ENCODE measurements at places on chromosomes 1 and 21.

GRCh38 chr1:228445843-228446650 is 29.4 kb upstream of the TRIM17 start:
- DNase-seq: peak; percentile 52

- no peak for DNase-seq
Measured at GRCh38 chr1:205270764-205271163, 43.0 kb downstream of the TMCC2 start.

DNA sequence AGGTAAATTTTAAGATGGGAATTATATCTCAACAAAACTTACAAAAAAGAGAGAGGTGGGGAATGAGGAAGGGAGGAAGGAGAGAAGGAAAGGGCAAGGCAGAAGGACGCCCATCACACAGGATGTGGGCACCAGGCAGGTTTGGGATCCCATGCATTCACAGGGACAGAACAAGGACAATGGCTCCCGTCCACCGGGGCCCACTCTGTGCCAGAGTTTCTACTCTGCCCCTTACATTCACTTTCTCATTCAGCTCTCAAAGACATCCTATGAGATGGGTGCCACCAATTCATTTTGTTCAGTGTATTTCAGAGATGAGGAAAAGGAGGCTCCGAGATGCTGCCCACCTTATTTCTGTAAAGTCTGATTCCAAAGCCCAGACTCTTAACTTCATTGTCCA is 7.4 kb downstream of the CLEC20A start:
- DNase-seq: no peak

- no peak for DNase-seq
Measured at GRCh38 chr21:18460979-18461378, 57.4 kb upstream of the TMPRSS15 start.

DNA sequence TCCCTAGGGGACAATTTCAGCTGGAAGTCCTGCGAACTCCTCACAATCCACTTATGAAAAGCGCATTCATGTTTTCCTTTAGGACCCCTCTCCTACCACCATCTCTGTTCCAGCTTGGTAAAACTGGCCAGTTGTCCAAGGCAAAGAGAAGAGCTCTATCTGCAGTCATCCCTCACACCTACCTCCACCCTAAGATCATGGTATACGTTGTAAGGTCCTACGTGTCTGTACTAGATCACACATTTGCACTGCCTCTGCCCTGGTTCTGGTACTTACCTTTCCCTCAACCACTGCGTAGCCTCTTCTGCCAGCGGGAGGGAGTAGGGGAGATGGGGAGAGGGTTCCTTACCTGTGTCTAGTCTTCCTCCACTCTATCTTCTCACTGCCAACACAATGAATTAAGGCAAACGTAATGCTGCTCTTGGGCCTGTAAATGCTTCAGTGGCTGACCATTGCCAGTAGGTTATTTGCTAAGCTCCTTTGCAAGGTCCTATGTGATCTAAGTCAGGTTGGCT is 739 bp upstream of the NUP133 start:
- DNase-seq: no peak

- DNase-seq: no peak
Measured at GRCh38 chr1:114137497-114137896, 16.2 kb downstream of the SYT6 start.

GRCh38 chr1:220521778-220522177 is 6.2 kb upstream of the MARK1 start:
- DNase-seq: no peak

- no peak for DNase-seq
Measured at GRCh38 chr1:39398278-39399021, 93.0 kb upstream of the BMP8A start.

- DNase-seq: no peak
Measured at GRCh38 chr1:54375298-54375697, 30.9 kb downstream of the SSBP3 start.

DNA sequence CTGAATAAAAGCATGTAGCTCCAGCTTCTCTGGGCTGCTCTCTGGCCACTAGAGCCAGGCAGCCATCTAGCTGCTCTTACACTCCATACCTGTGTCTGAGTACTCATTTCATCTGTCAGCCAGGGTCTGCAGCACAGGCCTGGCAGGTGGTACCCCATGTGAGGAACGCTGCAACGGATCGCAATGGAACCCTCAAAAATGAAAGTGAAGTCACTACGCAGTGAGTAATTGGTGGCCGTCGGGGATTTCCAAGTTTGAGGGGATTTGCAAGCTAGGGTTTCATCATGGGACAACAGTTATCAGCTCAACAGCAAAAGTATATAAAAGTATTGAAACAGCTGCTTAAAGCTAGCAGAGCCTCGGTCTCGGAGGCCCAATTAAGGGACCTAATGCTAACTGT is 186.7 kb downstream of the HFM1 start:
- no peak for DNase-seq

DNA sequence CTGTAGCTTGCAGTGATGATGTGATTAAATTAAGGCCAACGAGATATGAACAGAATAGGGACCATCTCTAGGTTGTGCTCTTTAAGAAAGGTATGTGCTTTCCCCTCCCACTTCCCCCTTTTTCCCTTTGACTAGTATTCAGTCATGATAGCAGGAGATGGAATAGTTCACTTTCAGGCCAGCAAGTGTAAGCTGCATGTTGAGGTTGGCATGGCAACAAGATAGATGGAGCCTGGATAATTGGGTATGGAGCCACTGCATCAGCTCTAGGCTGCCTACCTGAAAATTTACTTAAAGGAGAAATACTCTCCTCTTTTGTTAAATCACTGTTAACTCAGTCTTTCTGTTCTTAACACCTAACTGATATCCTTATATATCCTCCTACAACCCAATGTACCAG is 1.5 kb upstream of the CRP start:
- no peak for DNase-seq

GRCh38 chr1:52601519-52601918 is 652 bp upstream of the GPX7 start:
- no peak for DNase-seq

DNA sequence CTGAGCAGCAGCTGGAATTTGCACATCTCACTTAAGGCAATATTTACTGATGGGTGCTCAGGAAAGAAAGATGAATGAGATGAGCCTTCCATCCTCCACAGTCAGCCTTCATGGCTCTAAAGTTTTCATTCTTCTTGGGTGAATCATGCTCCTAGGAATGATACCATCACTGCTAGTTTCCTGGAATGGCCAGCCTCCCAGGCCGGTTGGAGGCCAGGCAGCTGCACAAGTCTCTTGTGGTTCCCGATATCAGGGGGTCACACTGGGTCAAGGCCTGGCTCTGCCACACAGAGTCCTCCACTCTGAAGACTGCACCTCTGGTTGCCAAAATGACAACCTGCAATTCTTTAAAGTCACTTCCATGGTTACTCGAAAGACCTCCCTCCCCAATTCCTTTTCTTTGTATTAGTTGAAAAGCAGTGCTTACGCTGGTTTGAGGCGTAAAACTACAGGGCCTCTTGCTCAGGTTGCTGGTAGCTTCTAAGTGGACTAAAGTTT is 46.2 kb upstream of the PALMD start:
- no peak for DNase-seq

GRCh38 chr1:38334930-38335592 is 288.5 kb upstream of the POU3F1 start:
- DNase-seq: no peak

GRCh38 chr1:164753521-164754077 is 194.6 kb downstream of the PBX1 start:
- DNase-seq: no peak

DNA sequence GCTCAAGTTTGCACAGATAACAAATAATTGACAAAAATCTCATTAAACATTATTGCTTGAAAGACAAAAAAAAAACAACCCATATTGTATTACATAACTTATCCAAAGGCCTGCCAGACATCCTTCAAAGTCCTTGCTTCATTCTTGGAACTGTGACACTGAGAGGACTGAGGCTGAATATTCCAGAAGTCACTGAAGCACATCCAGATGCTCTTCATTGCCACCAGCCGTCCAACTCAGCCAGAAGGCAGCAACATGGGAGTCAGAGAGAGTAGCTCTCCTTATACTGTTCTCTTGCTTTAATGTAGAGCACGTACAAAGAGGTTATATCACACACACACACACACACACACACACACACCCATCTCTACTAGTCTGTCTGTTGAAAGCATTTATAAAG is 755.0 kb downstream of the LTN1 start:
- no peak for DNase-seq

- no peak for DNase-seq
Measured at GRCh38 chr21:36849461-36850105, 116.9 kb downstream of the HLCS start.

- no peak for DNase-seq
Measured at GRCh38 chr21:34039678-34040382, 33.5 kb upstream of the MRPS6 start.

- no peak for DNase-seq
Measured at GRCh38 chr1:1361233-1361981, 3.1 kb upstream of the MXRA8 start.

- DNase-seq: peak; percentile 55
Measured at GRCh38 chr1:205284420-205285144, 37.0 kb downstream of the NUAK2 start.

DNA sequence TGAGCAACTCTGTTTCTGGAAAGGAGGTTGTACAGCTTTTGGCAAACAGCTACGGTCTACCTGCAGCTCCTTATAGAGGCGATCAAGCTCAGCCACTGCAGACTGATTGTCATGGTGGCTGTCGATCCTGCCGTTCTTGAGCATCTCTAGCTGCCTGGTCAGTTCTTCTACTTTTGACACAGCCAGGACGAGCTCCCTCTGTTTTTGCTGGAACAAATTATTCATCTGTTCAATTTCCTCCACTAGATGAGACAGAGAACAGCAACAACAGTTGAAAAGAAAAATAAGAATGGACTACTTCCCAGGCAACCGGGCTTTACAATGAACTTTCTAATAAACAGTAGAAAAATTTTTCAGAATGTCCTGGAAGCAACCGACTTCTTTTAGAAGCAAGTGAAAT is 42.5 kb downstream of the TP53BP2 start:
- no peak for DNase-seq

DNA sequence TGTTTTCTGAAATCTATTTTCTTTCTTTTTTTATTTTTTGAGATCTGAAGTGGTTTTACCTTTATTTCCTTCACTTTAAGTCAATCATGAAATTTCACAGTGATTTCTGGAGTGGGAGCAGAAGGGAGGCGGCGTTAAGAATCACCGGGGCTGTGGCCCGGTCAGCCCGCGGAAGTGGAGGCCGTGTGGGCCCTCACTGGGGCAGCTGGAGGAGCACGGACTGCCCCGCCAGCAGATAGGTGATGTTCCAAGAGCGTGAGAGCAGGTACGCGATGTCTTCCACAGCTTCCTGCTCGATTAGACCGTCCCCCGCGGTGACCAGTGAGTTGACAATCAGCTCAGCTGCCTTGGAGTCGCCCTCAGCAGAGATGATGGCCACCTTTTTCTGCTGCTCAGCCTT is 10.6 kb upstream of the TP53BP2 start:
- DNase-seq: no peak

- DNase-seq: no peak
Measured at GRCh38 chr21:26717146-26717739, 128.0 kb downstream of the ADAMTS1 start.

All from neural crest cell (in vitro differentiated cells).